T1000 (cell line): ENCODE measurements at places on chromosomes 4 and X.

GRCh38 chrX:94932278-94932965, 1258.4 kb downstream of the FAM133A start:
- DNase-seq = no peak

DNA sequence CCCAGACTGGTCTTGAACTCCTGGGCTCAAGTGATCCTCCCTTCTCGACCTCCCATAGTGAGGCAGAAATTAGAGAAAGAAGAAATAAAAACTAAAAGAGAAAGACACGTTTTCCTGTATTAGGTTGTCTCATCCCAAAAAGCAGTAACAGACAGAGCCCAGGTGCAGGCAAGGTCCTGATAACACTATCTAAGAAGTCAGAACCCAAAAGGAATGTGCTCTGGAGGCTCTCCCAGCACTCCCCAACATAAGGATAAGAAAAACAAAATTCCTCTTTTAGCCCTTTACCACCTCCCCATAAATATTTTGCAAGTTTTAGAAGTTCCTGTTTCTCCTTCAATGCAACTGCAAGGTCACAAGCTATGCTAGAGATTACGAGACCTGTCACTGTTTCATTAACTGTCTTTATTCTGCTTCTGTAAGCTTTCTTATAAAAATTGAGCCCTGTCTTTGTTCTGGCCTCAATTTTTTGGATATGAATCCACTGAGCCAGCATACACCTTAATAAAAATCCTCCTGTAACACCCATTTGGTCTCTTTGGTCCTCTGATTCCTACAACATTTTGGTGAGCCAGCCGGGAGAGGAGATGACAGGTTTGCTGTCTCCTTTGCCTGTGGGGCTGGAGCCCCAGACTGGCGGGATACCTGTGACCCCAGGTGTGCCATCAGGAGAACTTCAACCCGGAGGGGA, 25.9 kb downstream of the LIAS start:
- DNase-seq = no peak

GRCh38 chr4:150569998-150570535, 11.9 kb upstream of the MAB21L2 start:
- no peak for DNase-seq

DNA sequence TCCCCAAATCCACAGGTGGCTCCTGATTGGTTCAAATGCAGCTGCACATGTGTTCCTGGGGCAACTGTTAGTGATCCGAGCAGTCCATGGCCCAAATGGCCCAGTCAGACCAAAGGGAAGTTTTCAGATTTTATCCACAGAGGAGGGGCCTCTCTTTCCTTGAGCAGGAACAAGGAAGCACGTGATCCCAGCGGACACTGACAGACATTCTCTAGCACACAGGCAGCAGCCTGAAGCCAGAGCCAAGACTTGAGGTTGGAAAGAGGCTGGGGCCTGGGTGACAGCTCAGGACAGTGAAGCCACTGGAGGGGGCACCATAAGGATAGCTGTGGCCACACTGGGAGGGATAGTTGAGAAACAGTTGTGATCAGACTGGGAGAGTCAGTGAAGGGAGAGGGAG, 3.5 kb upstream of the ZFP92 start:
- no peak for DNase-seq

DNA sequence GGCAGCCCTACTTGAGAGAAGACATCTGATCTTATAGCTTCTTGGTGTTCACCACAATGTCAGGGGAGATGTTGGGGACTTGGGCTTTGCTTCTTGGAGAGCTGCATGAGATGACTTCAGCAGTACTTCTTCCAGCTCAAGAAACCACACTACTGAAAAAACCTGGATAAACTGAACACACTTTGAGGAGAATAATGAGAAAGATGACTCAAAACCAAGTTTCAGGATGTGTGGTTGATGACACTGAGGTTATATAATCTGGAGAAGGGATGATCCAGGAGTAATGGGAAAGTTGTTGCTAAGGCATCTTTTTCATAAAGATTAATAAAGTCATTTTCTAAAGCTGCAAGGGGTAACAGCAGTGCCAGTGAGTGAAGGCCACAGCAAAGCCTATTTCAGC, 58.4 kb upstream of the PNPLA4 start:
- DNase-seq = no peak

DNA sequence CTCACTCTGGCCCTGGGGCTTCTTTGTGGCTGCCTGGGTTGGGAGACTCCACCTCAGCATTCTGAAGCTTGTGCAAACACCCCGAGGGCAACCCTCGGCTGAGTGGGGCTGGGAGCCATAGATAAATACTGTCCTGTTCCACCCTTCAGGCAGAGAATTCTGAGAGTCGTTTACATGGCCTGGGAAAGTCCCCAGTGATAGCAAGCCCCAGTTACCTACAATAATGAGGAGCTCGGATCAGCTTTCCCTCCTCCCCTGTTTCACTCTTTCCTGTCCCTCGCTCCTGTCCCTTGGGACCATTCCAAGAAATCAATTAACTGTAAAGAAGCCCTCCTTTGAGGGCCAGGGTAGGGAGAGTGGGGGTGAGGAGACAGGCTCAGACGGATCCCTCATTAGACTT, 31.6 kb upstream of the DDX3X start:
- peak; percentile 57 for DNase-seq

DNA sequence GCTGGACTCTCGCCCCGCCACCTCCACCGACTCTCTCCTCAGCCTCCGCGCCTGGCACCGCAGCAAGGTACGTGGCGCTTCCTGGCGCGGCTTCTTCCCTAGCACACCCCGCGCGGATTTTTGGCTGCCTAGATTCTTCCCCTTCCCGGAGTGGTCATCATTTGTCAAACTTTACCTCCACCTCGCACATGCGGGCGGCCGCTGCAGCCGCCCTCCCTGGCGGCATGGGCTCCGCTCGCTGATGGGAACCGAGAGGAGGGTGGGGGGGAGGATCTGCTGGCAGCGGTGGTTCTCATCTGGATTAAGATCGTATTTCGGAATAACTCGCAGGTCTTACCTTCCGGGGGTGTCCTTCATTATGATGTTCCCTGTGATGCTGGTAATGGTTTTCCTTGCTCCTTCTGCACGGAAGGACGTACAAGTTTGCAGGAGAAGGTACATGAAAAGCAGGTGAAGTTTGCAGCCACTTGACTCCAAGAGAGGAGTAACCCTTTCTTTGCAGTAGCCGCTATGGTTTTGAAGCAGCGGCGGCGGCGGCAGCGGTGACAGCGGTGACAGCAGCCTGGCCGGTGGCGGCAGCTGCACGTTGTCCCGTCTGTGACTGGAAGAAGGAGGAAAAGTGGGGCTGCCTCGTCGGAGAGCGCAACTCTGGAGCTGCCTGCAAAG, 2183.9 kb upstream of the TENM3 start:
- no peak for DNase-seq

DNA sequence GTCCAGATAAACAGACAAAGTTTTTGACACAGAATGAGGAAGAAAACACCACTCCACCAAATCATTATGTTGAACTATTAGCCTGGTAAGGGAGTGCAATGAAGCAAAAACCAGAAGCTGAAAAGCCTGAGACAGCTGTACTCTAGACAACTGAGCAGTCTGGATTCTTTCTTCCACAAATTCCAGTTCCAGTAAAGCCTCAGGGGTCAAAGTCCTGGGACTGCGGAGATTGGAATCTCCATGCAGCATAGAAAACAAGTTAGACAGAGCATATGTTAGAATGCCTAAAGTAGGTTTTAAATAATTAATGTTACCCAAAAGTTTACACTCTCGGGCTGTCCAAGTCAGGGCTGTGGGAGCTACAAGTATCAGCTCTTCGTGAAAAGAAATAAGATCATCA, 263.2 kb downstream of the TECRL start:
- no peak for DNase-seq

GRCh38 chr4:163482190-163482589, 8.6 kb upstream of the TKTL2 start:
- DNase-seq = no peak

- no peak for DNase-seq
These were observed 3.9 kb downstream of the CITED1 start for GRCh38 chrX:72301781-72302180.

DNA sequence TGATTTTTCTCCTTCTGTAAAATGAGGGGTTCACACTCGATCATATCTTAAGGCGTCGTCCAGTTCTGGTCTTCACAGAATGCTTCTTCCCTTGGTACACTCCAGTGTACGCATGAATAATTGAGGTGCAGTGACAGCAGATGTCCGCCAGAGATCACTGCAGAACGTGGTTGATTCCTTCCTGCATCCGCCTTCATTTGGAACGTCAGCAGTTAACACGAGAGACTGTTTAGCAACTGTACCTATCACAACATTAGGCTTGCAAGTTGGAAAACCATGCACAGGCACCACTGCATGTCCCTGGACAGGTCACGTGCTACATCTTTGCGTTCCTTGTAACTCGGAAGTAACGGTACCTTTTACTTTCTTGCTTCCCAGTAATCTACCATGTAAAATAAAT, 66.0 kb upstream of the GEMIN8 start:
- DNase-seq = no peak

DNA sequence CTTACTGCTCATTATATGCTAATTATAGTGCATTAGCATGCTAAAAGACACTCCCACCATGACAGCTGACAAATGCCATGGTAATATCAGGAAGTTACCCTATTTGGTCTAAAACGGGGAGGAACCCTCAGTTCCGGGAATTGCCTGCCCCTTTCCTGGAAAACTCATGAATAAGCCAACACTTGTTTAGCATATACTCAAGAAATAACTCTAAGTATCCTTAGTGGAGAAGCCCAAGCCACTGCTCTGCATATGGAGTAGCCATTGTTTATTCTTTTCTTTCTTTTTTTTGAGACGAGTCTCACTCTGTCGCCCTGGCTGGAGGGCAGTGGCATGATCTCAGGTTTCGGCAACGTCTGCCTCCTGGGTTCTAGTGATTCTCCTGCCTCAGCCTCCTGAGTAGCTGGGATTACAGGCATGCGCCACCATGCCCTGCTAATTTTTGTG, 15.5 kb downstream of the NUDT6 start:
- DNase-seq = no peak

- no peak for DNase-seq
These were observed 425.8 kb downstream of the ARAP2 start for GRCh38 chr4:35818520-35818919.

DNA sequence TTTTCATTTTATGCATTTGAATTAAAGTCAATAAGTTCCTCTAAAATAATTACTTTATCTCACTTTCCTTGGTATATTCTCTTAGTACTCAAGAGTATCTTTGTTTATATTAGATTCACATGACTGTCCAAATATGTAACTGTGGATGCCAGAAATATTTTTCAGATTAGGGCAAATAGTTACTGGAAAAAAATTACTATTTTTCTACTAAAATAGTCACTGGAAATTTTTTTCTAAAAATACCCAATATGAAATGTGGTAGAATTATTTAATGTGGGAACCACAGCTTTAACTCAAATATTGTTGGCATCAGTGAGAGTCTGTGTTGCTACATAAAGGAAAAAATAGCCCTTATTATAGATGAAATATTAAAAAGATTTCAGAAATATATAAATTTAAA, 70.4 kb upstream of the NMU start:
- DNase-seq = no peak

GRCh38 chr4:189053621-189054020, 887.1 kb upstream of the FRG1 start:
- DNase-seq = no peak

DNA sequence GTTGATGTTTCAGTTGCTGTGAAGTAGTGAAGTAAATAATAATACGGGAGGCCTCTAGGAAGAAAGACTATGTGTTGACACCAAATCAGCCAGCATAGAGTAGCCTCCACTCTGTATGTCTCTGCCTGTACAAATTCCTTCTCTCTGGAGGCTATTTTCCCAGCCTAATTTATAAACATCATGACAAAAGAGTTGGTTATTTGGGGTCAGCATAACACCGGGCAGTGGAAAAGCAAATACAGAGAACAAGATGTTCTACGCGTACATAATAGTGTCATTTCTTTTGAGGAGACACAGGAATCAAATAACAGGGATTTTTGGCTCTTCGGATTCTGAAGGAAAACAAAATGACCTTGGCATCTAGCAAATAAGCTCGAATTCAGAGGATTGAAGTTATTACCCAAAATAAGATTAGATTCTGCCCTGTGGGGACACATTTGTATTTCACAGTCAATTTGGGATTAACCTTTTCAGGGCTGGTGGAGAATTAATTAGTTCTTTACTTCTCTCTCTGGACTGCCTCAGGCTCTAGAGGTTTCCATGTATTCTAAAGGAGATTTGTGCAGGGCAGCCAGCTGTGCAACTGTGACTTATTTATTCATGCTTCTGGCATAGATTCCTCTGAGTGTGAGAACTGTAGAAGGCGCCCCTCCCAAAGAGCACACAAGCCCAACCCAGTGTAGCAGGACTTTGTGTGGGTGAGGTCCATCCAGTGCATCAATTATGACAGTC, 14.1 kb upstream of the SYTL4 start:
- no peak for DNase-seq
